ENCODE measurements at places on chromosomes 3 and 15.
A peak's percentile ranks its signal among the peaks of the same experiment; 100 is the strongest.

- DNase-seq: no peak
These were observed 16.9 kb upstream of the FAM3D start for GRCh38 chr3:58683466-58683865.

- DNase-seq: no peak
These were observed 19.5 kb downstream of the CRYBG3 start for GRCh38 chr3:97841304-97841703.

- no peak for DNase-seq
These were observed 255.4 kb upstream of the UBE2E1 start for GRCh38 chr3:23550402-23550801.

- DNase-seq: peak; percentile 43
These were observed 31.6 kb downstream of the ZDHHC19 start for GRCh38 chr3:196179380-196180308.

DNA sequence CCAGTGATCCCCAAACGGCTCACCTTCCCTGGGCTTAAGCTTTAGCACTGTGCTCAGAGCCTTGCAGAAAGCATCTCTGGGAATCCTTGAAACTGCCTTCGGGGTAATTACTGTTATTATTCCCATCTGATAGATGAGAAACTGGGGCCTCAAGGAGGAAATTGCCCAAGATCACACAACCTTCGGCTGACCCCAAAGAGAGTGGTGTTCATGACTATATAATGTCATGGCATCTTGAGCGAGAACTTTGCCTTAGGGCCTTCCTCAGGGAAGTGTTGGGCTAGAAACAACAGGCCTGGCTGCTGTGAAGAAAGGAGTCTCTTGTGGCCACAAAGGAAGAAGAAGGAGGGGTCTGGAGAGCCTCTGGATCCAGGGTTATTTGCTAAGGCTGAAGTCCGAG is 388.7 kb upstream of the CFAP20DC start:
- DNase-seq: no peak

DNA sequence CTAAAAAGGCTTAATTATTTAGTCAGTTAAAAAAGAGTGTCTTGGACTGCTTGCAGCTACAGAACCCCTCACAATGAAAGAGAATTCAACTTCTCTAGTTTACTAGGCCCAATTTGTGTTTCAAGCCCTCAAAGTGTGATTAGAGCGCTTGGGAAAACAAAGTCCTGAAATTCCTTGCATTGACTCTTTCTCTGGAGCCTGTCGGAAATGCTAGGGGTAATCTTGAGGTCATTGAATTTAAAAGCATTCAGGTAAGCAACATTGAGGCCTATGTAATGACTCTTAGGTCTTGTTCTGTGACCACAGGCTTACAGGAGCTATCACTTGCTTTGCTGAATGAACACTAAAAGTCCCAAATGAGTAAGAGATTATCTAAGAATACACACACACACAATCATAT is 186.0 kb downstream of the NLGN1 start:
- DNase-seq: no peak

DNA sequence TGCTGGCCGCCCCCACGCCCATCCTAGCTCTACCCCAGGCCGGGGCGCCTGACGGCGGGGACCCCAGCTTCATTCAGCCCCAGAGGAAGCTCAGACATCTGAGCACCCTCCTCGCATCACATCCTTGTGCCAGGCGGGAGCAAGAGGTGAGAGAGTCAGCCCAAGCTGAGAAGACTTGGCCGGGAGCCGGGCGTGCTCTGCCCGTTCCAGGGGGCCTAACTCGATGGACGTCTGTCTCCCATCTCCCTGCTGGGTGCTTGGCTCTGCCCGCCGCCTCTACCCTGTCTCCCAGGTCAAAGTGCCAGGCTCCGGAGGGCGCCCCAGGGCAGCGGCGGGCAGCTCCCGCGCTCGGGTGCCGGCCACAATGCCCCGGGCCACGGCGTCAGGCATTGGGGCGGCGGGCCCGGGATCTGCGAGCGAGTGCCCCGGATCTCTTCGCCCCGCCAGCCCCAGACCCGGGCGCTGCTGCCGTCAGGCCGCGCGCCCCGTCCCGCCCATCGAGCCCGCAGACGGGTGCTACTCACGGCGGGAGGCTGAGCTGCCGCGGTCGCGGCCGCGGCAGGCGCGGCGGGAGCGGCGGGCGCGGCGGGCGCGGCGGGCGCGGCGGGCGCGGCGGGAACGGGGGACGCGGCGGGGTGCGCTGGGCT is 388 bp downstream of the DAPK2 start:
- no peak for DNase-seq

DNA sequence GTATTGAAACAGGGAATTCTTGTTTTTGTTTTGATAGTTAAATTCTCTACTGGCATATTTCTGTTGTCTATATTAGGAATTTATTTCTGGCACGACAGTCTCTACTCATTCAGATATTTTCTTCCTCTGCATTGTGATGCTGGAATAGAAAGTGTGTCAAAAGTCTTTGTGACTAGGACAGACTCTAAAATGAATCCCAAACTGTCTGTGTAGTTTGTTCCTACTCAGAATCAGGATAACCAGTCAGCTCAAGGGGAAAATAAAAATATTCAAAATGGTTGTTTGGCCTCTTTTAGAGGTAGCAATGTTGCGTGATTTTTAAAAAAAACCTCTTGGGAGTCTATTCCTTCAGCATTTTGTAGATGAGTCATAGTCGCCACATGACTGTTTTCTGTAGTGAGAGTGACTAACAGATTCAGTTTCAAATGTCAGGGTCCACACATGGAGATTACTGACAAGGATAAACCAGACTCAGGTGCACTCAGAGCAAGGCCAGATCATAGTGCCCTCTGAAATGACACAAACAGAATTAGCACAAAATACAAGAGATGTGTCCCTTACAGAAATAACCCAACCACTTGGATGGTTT is 13.1 kb downstream of the SLC7A14 start:
- DNase-seq: no peak
